ENCODE measurements at places on chromosomes 16 and 17.
A peak's percentile ranks its signal among the peaks of the same experiment; 100 is the strongest.

DNA sequence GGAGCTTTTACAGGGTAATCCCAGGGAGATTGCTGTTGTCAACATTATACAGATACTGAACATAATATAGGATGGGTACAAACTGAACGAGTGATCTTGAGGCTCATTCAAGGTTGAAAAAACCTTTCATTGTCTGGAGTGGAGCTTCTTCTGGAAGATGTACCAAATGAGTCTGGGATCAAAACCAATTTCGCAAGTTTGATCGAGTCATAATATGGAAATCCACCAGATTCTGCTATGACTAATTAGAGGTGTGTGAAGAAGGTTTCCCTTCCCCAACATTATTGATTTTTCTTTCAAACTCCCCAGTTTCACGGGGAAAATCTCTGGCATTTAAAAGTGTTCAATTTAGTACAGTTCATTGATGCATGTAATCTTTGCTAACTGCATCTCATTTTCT, 324.1 kb downstream of the ZFHX3 start:
- DNase-seq = peak; percentile 54

GRCh38 chr16:14455573-14455972, 174.5 kb downstream of the PARN start:
- no peak for DNase-seq

GRCh38 chr16:57477531-57478202, 8.6 kb downstream of the DOK4 start:
- no peak for DNase-seq

- no peak for DNase-seq
These were observed 45.2 kb downstream of the SNX29 start for GRCh38 chr16:12021578-12022253.

GRCh38 chr17:48612456-48612853, 1.6 kb upstream of the HOXB7 start:
- no peak for DNase-seq

DNA sequence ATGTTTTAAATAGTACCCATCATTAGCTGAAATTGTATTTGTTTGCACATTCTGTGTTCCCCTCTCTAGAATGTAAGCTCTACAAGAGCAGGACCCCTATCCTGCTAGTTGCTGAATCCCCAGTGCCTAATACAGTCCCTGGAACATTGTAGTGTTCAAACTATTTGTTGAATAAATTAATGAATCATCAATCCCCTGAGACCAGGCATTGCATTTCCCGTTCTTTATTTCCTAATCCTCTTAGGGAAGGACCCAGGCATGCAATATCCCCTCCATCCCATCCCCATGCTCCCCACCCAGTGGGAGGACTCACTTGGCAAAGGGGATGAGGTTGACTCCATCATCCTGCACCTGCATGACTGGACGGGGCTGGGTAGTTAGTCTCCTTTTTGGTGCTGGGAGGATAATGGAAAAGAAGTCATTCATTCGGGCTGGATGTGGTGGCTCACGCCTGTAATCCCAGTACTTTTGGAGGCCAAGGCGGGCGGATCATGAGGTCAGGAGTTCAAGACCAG, 3.2 kb downstream of the INCA1 start:
- DNase-seq = no peak

GRCh38 chr17:65800655-65801054, 239.2 kb upstream of the AXIN2 start:
- DNase-seq = no peak

DNA sequence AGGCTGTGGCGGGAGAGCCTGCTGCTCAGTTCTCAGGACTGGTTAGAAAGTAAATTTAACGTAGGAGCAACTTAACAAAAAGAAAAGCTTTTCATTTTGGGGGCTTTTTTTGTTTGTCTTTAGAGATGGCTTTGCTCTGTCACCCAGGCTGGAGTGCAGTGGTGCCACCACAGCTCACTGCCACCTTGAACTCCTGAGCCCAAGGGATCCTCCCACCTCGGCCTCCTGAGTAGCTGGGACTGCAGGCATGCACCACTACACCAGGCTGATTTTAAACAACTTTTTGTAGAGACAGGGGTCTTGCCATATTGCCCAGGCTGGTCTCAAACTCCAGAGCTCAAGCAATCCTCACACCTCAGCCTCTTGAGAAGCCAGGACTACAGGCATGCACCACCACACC, 205.0 kb downstream of the RPTOR start:
- DNase-seq = no peak

DNA sequence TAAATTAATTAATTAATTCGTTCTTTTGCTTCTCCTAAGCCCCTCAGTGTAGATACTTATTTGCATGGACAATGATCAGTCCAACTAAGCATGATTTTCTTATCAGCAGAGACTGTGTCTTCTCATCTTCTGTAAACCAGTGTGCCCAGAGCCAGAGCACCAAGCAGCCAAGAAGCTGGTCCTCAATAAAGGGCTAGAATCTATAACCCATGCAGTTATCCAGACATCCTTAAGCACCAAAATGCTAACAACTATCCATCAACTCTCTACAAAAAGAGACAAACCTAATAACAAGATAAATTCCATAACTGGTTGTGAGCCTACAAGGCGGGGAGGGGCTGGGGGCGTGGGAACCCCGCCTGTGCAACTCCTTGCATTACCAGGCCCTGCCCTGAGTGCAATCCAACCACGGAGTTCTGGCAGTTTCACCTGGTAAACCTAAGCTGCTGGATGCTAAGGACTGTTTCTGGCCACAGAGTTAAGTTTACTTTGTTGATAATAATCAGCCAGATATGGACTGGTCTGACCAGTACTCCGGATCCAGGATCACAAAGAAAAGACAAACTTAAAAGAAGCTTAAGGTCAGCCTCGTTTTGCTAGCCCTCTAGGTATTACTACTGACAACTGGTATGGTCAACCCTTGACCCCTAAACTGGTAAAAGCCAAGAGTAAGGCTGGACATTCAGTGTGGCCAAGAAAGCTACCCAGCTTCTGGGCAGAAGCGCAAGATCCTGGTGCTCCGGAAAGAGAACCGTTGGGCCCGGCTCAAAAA, 51.5 kb downstream of the ZFHX3 start:
- DNase-seq = no peak

GRCh38 chr17:12917399-12917798, 100.4 kb downstream of the ELAC2 start:
- no peak for DNase-seq

- DNase-seq = no peak
These were observed 2.2 kb upstream of the LIMD2 start for GRCh38 chr17:63701868-63702720.

Measured in stromal cell of bone marrow (primary cell).